D341Med (cell line): ENCODE measurements at places on chromosomes 3 and 15.

DNA sequence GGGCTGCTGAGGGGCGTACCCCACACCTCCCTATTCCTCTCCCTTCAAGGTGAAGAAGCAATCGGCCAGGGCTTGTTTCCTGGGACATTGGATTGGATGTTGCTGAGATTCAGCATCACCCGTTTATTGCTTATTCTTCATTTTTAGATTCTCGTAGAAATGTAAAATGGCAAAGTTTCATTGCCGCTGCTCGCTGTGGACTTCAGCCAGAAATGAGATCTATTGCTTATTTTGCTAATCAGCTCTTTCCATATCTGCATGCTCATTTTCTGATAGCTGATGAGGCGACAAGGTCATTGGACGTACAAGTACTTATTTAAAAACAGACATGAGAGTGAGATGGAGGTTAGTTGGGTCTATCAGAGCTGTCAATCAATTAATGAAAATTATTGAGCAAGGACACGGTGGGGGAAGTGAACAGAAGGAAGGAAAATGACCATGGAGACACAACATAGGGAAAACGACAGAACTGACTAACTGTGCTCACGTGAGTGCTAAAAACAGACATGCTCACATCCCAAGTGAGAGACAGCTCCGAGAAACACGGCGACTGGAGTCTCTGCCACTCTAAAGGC, 471.2 kb downstream of the NR2F2 start:
- DNase-seq: no peak

GRCh38 chr3:89234620-89235019, 127.2 kb downstream of the EPHA3 start:
- no peak for DNase-seq

GRCh38 chr3:134376385-134376765, 2.1 kb upstream of the AMOTL2 start:
- no peak for DNase-seq

GRCh38 chr3:70832089-70832833, 519.8 kb upstream of the MDFIC2 start:
- DNase-seq: no peak

GRCh38 chr15:88042047-88042446, 214.5 kb downstream of the NTRK3 start:
- no peak for DNase-seq

GRCh38 chr3:129311054-129311902, 32.6 kb downstream of the HMCES start:
- DNase-seq: no peak
